ENCODE measurements at places on chromosomes 5 and 9. TPM values are rescaled to one million over a fixed set of nuclear protein-coding genes. Genes with fewer than 3 reads are reported as not detected.
A peak's percentile ranks its signal among the peaks of the same experiment; 100 is the strongest.

DNA sequence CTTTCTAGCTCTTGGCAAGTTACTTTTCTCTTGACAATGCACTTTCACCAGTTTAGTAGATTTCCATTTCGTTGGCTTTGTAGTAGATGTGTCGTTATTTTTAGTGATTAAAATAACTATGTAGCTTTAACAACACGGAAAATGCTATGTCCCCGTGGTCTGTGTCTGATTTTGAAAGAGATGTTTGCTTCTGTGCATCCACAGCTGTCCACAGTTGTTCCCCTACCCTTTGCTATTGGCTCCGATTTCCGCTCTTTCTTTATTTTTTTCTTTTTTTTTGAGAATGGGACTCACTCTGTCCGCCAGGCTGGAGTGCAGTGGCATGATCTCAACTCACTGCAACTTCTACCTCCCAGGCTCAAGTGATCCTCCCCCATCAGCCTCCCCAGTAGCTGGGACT is 533.9 kb downstream of the IRX1 start:
- H3K36me3 ChIP-seq, result no peaks in the 10 kb centered on the region
- H3K4me1 ChIP-seq, result no peaks in the 10 kb centered on the region
- H3K4me3 ChIP-seq, result no peak overlapping the region
- DNase-seq, result no peak

DNA sequence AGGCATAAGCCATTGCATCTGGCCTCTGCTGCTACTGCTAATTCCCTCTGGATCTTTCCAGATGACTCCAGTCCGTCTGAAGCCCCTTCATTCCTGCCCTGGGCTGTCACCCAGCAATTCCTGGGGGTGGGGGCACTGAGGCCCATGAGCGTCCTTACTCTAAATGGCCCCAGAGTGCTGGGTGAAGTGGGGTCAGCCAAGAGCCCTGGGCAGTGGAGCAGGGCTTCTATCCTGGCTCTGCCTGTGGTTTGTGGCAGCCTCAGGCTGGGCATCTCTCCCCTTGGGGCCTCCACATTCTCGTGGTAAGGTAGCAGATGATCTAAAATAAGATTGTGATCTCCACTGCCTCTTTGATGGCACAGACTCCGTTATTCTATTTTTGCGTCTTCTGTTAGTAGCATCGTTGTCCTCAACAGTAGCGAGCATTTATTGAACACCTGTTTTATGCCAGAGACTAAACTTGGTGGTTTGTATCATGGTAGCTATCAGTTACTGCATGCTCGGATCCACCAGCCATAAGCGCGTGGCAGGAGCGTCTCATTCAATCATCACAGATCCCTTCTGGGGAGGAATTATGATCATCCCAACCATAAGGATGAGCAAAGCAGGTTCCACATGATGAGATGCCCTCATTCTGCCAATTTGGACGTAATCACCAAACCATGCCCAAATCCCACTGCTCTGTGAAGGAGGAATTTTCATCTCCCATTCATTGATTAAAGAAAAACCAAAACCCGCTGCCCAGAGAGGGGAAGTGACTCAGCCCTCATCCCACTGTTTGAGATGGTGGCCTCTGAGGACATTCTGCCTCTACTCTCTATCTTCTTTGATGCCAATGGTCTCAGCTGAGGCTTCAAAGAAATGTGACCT is 21.9 kb upstream of the DUSP1 start:
- peaks cover 29% of the 10 kb centered on the region for H3K4me1 ChIP-seq
- peak; percentile 11 for DNase-seq
- H3K4me3 ChIP-seq, result no peak overlapping the region
- H3K27me3 ChIP-seq, result no peaks in the 10 kb centered on the region

GRCh38 chr5:29769474-29769873 is 1424.0 kb upstream of the CDH6 start:
- no peaks in the 10 kb centered on the region for H3K4me1 ChIP-seq
- H3K27me3 ChIP-seq, result no peaks in the 10 kb centered on the region
- H3K27ac ChIP-seq, result no peak overlapping the region
- no peak overlapping the region for H3K4me3 ChIP-seq
- H3K36me3 ChIP-seq, result no peaks in the 10 kb centered on the region

Gene SLCO4C1
- 0.30 TPM for total RNA-seq

DNA sequence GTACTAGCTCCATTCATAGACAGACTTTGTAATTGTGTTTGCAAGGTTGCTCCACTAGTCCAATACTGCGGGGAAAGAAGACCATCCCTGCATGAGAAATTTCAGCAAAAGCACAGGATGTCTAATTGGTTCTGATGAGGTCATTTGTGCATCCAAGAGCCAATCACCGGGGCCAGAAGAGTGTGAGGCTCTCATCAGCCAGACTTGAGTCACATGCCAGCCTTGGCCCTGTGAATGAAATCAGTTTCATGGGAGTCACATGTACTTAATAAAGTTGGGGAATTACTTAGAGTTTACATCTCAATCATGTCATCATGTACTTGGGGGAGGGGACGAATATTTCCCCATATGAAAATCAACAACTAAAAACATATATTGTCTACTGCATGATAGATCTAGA is 1236.0 kb downstream of the MAT2B start:
- H3K4me1 ChIP-seq, result no peaks in the 10 kb centered on the region
- no peak overlapping the region for H3K4me3 ChIP-seq

DNA sequence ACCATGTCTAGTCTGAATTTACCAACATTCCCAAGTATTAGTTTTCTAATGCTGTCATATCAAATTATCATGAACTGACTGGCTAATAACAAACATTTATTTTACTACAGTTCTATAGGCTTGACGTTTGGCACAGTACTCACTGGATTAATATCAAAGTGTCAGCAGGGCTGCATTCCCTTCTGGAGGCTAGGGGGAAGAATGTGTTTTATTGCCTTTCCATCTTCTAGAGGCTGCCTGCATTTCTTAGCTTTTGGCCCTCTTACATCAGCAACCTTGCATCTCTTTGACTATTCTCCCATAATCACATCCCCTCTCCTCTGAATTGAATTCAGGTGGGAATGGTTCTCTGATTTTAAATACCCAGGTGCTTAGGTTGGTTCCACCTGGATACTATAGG is 84.7 kb downstream of the EDIL3 start:
- no peak overlapping the region for H3K27ac ChIP-seq
- no peaks in the 10 kb centered on the region for H3K27me3 ChIP-seq
- no peak for DNase-seq
- no peak overlapping the region for H3K4me3 ChIP-seq

DNA sequence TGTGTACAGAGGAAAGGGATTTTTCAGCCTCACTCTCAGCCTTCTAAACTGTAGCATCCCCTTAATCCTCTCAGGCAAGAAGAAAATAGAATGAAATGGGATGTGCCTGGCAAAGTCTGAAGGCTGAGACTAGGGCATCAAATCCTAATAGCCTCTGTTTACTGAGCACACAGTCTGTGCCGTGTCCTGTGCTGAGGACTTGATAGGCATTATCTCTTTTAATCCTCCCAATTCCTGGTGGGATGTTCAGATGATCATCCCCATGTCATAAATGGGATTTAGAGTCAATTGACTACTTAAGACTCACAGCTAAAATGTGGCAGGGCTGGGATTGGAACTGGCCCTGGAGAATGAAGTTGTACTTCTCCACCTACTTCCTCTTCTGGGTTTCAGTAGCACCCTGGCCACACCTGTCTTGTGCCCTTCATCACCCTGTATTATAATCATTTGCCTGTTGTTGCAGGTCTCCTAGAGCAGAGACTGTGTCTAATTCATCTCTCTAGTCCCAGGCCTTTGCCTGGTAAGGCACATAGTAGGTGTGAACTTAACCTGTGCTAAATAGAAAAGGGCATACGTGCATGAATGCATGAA is 81.0 kb downstream of the WWC1 start:
- H3K36me3 ChIP-seq, result no peaks in the 10 kb centered on the region
- DNase-seq, result no peak
- H3K4me3 ChIP-seq, result no peak overlapping the region
- no peaks in the 10 kb centered on the region for H3K4me1 ChIP-seq

- DNase-seq, result no peak
- H3K27me3 ChIP-seq, result no peaks in the 10 kb centered on the region
- H3K4me3 ChIP-seq, result no peak overlapping the region
- H3K27ac ChIP-seq, result no peak overlapping the region
- no peaks in the 10 kb centered on the region for H3K4me1 ChIP-seq
- H3K36me3 ChIP-seq, result no peaks in the 10 kb centered on the region
Observed at GRCh38 chr5:156682971-156683370, 167.1 kb upstream of the PPP1R2B start.

Gene LCN9
- not detected for total RNA-seq

GRCh38 chr5:108320231-108320630 is 61.7 kb downstream of the FBXL17 start:
- H3K4me1 ChIP-seq, result peaks cover 15% of the 10 kb centered on the region
- H3K27ac ChIP-seq, result no peak overlapping the region
- DNase-seq, result no peak
- no peak overlapping the region for H3K4me3 ChIP-seq
- no peaks in the 10 kb centered on the region for H3K36me3 ChIP-seq
- no peaks in the 10 kb centered on the region for H3K27me3 ChIP-seq

- peak; percentile 99 for DNase-seq
- H3K27me3 ChIP-seq, result no peaks in the 10 kb centered on the region
- no peak overlapping the region for H3K4me3 ChIP-seq
- peak overlapping the region; percentile 74 for H3K27ac ChIP-seq
- H3K4me1 ChIP-seq, result peaks cover 24% of the 10 kb centered on the region
Observed at GRCh38 chr9:127919253-127919815, 2.5 kb upstream of the ST6GALNAC4 start.

Gene NRG2
- 5.1 TPM for total RNA-seq

Gene SPACA9
- total RNA-seq, result 11.9 TPM

DNA sequence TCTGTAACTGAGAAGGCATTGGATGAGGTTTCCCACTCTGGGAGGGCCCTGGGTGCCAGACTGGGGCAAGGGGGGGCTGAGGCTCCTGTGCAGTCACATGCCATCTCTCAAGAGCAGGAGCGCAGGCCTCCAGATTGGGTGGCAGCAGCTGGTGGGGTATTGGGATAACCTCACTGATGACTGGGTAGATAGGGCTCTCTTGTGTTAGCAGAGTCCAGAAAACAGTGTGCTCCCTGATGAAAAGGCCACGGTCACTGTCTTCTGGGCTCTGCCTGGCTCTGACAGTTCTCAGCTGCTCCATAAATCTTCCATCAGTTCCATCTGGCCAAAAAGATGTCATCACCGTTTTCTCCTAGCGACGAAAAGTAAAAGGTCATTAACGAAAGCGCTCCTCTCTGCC is 21.8 kb upstream of the NKX2-5 start:
- H3K27me3 ChIP-seq, result peaks cover 14% of the 10 kb centered on the region
- no peak for DNase-seq
- H3K4me3 ChIP-seq, result no peak overlapping the region

DNA sequence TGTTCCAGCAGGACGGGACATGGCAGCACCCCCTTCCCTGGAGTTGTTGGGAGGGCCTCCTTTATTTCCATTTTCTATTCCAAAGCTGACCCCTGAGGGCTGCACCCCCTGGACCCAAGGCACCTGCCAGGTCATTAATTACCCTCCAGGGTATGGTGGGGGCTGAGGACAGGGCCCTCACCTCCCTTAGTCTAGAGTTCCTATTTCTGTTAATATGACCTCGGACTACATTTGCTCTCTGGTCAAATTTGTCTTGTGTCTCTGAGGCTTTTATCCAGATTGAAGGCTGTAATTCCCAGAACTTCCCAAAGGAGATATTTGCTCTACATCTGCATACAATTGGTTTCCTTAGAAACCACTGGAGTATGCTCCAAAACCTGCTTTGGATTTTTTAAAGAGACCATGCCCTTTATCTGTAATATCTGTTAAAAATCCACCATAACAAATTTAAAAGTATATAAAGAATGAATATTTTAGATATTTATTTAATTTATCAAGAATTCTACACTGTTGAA is 16.8 kb downstream of the PHF2 start:
- no peaks in the 10 kb centered on the region for H3K36me3 ChIP-seq
- DNase-seq, result no peak
- no peaks in the 10 kb centered on the region for H3K27me3 ChIP-seq
- H3K4me3 ChIP-seq, result no peak overlapping the region
- H3K4me1 ChIP-seq, result peaks cover 30% of the 10 kb centered on the region

GRCh38 chr5:127961006-127961762 is 122.4 kb upstream of the SLC12A2 start:
- no peaks in the 10 kb centered on the region for H3K36me3 ChIP-seq
- no peak for DNase-seq
- H3K4me3 ChIP-seq, result no peak overlapping the region
- H3K4me1 ChIP-seq, result peaks cover 24% of the 10 kb centered on the region

DNA sequence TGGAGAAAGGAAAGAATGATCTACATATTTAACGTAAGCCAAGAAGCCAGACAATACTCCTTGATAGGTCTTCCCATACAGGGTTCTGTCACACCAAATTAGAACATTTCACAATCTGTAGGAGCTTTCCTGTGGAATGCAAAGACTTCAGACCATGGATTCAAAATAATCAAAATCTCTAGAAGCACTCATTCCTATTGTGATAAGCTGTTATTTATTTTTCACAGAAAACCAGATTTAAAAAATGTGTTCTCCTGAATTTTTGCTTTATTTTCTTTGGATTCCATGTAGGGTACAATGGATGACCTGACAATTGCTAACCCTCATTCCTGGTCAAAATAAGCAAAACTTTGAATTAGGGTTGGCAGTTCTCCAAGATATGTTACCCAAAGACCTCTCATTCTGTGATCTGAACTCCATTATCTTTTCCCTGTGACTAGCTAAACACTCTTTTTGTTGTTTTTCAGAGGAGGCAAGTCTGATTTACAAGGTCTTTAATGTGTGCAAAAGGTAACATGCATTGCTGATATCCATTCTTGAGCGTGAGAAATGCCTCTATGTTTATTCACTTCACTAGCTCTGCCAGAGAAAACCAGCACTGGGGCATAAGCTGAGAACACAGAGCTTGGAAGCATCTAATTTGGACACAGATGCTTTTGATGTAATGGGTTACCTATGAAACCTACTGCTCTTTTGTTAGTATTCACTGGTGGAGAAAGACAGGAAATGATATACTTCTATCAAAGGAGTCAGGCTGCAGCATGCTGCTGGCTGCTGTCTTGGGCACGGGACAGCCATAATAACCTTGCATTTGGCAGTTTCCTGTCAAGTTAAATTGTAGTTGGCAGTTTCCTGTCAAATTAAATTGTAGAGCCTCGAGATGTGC is 31.4 kb downstream of the ACTBL2 start:
- H3K27me3 ChIP-seq, result no peaks in the 10 kb centered on the region
- no peak overlapping the region for H3K4me3 ChIP-seq
- no peaks in the 10 kb centered on the region for H3K36me3 ChIP-seq

Gene POLK
- 34.2 TPM for total RNA-seq

Data from adrenal gland (tissue), 19 donors.